Liver (tissue), 10 donors: ENCODE measurements at places on chromosomes 12 and 14. TPM values are rescaled to one million over a fixed set of nuclear protein-coding genes. Genes with fewer than 3 reads are reported as not detected.

MAP1LC3B2 gene
- 7.7 TPM for polyA plus RNA-seq

DNA sequence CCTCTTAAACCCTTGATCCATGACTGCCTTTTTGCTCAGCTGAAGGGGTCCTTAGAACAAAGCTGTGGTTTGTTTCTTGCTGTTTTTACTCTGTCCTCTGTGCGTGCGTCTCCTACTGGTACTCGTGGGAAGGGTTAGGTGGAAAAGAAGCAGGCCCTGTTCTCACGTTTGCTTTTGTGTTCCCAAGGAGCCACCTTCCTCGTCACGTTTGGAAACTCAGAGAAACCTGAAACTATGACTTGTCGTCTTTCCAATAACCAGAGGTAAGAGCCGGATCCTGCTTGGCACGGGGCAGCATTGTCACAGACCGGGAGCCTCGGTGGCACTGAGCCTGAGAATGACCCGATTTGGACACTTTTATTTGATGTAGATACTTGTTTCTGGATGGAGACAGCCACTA is 13.1 kb downstream of the ZFYVE21 start:
- DNase-seq, result no peak
- H3K27me3 ChIP-seq, result no peaks in the 10 kb centered on the region

GRCh38 chr14:54769951-54770863 is 132.4 kb downstream of the GCH1 start:
- H3K4me1 ChIP-seq, result peaks cover 4% of the 10 kb centered on the region
- H3K27me3 ChIP-seq, result no peaks in the 10 kb centered on the region
- no peak for DNase-seq
- H3K4me3 ChIP-seq, result no peak overlapping the region
- H3K27ac ChIP-seq, result no peak overlapping the region

GRCh38 chr12:93116632-93117031 is 187.5 kb upstream of the EEA1 start:
- no peaks in the 10 kb centered on the region for H3K36me3 ChIP-seq
- no peak overlapping the region for H3K4me3 ChIP-seq

DNA sequence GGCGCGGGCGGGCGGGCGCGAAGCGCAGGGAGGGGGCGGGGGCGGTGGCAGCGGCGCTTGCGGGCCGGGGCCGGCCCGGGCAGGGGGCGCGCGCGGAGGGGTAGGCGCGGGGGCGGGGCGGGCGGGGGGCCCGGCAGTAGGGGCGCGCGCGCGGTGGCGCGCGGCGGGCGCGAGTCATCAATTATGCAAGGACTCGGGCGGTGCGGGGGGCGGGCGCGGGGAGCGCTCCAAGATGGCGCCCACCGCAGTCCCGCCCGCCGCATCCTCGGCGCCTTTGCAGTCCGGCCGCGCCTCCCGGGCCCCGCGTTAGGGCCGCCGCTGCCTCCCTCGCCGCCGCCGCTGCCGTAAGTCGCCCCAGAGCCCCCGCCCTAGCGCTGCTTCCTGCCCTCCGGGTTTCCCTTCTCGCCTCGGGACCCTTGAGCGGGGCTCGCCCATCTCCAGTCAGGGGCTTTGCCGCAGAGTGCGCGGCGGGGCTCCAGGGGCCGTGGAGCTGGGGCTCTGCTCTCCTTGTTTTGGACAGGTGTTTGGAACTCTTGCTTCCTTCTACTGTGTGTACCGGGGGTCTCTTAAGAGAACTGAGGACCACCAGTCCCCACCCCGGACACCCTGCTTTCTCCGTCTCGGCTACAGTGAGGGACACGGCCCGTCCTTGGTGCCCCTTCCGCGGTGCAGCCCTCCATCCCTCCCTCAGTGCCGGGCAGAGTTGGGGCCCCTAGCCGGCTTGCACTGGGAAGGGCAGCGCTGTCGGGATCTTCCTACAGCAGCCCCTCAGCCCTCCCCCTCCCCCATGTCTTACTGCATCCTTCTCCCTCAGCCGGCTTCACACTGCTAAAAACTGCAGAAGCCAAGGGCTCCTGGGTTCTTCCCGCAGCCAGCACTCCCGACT is at the start of gene SCN8A:
SCN8A (plus strand) TSS at position 218 of the 886 bp plus-strand sequence. CDS start 71,585 bp downstream, outside the sequence.
- peak; percentile 63 for DNase-seq
- H3K27ac ChIP-seq, result no peak within 1 kb of the TSS
- peaks cover 12% of the 10 kb centered on the region for H3K4me1 ChIP-seq
- peak within 1 kb of the TSS; percentile 83 for H3K4me3 ChIP-seq
- no peaks in the 10 kb centered on the region for H3K27me3 ChIP-seq

DNA sequence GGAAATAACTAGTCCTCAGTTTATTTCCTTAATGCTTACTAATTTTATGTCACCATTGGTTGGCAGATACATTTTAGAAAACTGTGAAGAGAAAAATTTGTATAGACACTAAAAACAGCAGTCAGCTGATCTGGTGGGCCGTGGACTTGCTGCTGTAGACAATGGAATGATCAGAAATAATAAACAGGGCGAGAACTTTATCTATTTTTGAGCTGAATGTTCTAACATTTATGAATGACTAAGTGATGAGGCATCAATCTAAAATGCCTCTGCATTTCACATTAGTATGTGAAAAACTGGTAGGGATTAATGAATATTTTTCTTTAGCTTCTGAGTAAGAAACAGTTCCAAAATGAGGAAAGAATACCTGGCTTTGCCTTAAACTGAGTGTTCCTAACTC is 24.8 kb upstream of the PKP2 start:
- no peak overlapping the region for H3K27ac ChIP-seq
- H3K27me3 ChIP-seq, result no peaks in the 10 kb centered on the region
- no peaks in the 10 kb centered on the region for H3K36me3 ChIP-seq
- no peak for DNase-seq
